Natural killer cell treated with Interleukin-12 subunit alpha and Interleukin-12 subunit beta and Interleukin-15 and Interleukin-18, amount 100 ng/mL, for 72 hours (primary cell): ENCODE measurements at places on chromosomes 2 and 18.

- no peak for DNase-seq
Observed at GRCh38 chr2:152584301-152584700, 133.0 kb downstream of the PRPF40A start.

DNA sequence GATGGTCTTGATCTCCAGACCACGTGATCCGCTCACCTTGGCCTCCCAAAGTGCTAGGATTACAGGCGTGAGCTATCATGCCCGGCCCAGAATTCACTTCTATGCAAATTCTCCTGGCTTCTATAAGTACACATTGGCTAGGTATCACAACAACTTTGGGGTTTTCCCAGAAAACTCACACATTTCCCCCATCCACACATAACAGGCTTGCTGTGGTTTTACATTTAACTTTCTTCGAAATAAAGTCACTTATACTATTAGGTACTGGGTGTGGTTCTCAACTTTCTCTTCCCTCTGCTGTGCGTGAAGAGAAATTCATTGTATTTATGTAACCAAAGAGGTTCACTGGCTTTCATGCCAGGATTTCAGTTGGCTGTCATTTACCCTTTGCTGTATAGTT lies 439.4 kb upstream of the CWC22 start:
- no peak for DNase-seq

- DNase-seq = no peak
Observed at GRCh38 chr2:17682098-17682857, 71.3 kb downstream of the SMC6 start.

DNA sequence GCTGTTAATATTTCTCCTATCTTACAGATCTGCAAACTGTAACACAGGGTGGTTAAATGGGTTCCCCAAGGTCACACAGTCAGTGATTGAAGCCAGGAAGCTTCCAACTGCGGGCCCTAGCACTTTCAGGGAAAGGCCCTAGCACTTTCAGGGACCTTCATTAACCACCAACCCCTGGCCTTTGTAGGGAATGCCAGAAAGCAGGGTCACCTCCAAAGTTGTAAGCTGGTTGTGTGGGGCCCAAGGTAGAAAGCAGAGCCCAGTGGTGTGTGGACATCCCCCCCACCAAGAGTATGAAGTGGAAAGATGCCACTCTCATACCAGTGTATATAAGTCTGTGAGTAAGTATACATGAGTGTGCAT lies 4.4 kb downstream of the DLX2 start:
- no peak for DNase-seq

GRCh38 chr2:241300000-241300399 lies 15.5 kb downstream of the HDLBP start:
- DNase-seq = no peak
